ENCODE measurements at places on chromosomes 6 and 20.

- DNase-seq: no peak
These were observed 71.9 kb downstream of the ELOVL2 start for GRCh38 chr6:10972196-10972595.

- no peak for DNase-seq
These were observed 2.4 kb downstream of the BAG2 start for GRCh38 chr6:57174511-57174907.

DNA sequence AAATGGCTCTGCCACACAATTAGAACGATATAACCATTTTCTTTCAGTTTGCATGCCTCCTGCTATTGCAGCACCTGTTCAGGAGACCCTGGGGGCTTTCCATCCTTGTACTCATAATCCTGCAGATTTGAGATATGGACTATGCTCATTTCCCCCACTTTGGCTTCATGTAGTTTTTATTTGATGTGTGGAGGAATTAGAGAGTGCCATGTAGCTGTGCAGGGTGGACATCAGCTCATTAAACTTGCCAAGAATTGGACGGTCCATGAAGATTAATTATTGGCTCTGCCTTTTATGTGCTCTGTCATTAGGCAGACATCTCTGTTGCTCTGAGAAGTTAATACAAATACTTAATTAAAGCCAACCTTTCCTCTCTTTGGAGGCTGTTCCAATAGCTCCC, 66.2 kb upstream of the CD83 start:
- DNase-seq: no peak

DNA sequence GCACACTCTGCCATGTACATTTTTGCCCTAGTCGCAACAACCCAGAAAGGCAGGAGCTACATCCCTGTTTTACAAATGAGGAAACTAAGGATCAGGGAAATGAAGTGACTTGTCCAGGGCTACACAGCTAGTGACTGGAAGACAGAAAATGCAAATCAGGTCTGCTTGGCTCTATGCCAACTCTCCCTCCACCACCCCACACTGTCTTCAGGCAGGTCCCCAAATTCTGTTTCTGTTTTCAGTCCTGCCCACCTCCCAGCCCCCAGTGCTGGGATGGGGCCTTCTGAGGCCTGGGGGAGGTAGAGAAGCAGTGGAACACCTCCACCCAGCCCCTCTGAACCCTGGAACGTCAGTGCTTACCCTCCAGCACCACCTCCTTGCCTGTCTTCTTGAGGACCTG, 5.1 kb downstream of the SNTA1 start:
- DNase-seq: no peak

- no peak for DNase-seq
These were observed 331.6 kb downstream of the RNGTT start for GRCh38 chr6:88631830-88632229.

DNA sequence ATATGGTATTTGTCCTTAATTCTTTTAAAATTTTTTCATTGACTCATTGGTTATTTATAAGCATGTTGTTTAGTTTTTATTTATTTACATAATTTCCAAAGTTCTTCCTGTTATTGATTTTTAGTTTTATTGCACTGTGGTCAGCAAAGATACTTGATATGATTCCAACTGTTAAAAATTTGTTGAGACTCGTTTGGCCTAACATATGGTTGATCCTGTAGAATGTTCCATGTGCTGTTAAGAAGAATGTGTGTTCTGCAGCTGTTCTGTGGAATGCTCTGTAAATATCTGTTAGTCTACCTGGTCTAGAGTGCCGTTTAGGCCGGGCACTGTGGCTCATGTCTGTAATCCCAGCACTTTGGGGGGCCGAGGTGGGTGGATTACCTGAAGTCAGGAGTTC, 197.7 kb downstream of the CD109 start:
- no peak for DNase-seq

DNA sequence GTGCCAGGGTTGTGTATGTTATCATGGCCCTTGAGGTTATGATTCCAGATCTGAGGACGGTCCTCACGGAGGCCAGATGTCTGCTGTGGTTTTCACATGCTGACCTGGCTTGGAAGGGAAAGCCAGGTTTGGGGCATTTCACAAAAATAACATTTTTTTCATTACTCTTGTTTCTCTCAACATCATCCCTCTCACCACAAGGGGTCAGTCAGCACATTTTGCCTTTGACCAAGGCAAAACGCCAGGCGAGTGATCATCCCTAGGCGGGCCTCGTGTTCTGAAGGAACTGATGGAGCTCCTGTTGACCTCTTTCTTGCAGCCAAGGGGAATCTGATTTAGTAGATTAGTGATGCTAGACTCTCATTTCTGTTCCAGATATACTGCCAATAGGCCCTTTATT, 133.5 kb downstream of the TBC1D7 start:
- no peak for DNase-seq

- DNase-seq: no peak
These were observed 276.9 kb upstream of the SUPT3H start for GRCh38 chr6:45654673-45655072.

- DNase-seq: no peak
These were observed 4.6 kb upstream of the DST start for GRCh38 chr6:56647172-56647762.

DNA sequence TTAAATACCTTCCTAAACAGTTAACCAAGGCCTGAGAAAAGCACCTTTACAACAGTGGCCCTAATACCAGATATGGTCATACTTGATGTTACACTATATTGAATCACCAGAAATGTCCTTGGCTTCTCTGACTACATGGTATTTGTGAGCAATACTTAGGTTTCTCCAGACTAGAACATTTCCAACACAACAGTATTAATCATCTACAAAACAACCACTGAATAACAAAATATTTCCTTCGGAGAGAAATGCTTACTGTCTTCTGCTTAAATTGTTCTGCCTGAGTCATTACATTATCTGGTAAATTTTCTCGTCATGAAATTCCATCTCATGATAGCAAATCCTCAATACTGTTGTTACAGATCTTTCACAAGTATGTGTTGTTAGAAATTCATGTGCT, 252.9 kb upstream of the RUNX2 start:
- no peak for DNase-seq

All from NCI-H1436 treated with DMSO at 0.1 percent for 48 hours (cell line).